ENCODE measurements at places on chromosomes 11 and 22. TPM values are rescaled to one million over a fixed set of nuclear protein-coding genes. Genes with fewer than 3 reads are reported as not detected.
A peak's percentile ranks its signal among the peaks of the same experiment; 100 is the strongest.

Gene SLC5A4
- not detected for total RNA-seq

Gene C11orf65
- total RNA-seq = 0.22 TPM

DNA sequence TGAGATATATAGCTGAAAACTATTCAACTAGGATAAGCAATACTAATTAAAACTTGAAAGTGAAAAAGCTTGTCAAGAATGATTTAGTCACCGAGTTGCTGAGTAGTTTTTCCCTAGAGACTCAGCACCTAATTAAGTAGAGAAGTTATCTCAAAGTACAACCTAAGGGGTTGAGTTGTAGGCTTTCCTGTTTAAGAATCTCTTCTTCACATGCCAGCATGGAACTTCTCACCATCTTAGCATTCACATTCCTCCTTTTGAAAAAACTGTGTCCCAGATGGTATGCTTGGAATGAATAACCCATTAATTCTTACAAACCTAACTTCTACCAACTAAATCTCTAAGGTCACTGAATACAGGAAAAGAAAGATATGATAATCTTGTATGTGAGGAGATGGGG, 303.3 kb upstream of the ZC3H12C start:
- no peaks in the 10 kb centered on the region for H3K4me1 ChIP-seq
- no peak overlapping the region for H3K4me3 ChIP-seq
- H3K36me3 ChIP-seq = no peaks in the 10 kb centered on the region
- H3K27ac ChIP-seq = no peak overlapping the region

- no peaks in the 10 kb centered on the region for H3K27me3 ChIP-seq
- no peak for DNase-seq
- peak overlapping the region; percentile 74 for H3K4me3 ChIP-seq
- H3K27ac ChIP-seq = peak overlapping the region; percentile 88
- H3K36me3 ChIP-seq = peaks cover under 1% of the 10 kb centered on the region
- no peaks in the 10 kb centered on the region for H3K4me1 ChIP-seq
Measured at GRCh38 chr22:35257002-35257320, 332 bp upstream of the HMGXB4 start.

DNA sequence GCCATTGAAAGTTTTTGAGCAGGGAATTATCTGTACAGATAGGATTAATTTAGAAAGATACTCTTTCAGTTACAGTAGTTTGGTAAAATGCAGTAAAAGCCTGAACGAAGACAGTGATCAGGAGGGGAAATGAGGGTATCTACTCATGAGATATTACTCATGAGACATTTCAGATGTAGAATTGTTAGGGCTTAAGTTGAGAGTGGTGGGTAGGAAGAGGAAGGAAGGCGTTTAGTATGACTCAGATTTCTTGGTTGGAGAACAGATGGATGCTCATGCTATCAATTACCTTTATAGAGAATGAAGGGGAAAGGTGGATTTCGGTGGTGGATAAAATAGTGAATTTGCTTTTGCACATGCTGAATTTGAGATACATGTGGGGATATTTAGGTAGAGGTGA, 15.8 kb downstream of the CCDC81 start:
- no peak for DNase-seq
- H3K4me3 ChIP-seq = no peak overlapping the region
- H3K27me3 ChIP-seq = no peaks in the 10 kb centered on the region

DNA sequence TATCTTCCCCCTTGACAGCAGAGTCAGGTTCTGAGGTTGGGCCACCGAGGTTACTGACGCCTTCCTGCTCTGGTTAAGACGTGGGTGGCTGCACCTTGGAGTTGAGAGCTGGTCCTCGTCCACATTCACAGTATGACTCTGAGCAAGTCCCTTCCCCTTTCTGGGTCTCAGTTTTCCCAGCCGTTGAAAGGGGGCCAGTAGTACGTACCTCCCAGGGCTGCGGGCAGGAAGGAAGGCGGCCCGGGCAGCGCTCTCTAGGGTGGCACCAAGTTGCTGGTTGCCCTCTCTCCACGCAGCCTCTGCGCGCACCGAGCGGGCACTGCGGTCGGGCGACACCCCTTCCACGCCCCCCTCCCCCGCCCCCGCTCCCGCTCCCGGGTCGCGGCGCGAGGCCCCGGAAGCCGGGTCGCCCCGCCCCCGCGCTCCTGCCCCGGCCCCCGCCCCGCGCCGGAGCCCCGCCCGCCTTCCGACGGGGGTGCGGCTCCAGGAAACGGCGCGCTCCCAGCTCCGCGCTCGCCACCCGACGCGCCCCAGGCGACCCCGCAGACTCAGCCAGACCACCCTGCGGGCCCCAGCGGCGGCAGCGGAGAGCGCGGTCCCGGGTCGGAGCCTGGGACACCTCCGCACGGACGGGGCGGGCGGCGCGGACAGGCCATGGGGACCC, at the start of gene EHBP1L1:
TSS of gene EHBP1L1 (plus strand) at position 486 of the 664 bp plus-strand sequence. CDS start 250 bp downstream, outside the sequence.
- H3K4me3 ChIP-seq = peak within 1 kb of the TSS; percentile 27
- no peak for DNase-seq
- peaks cover 8% of the 10 kb centered on the region for H3K27me3 ChIP-seq
- H3K36me3 ChIP-seq = no peaks in the 10 kb centered on the region

GRCh38 chr11:16110886-16111285, 245.5 kb downstream of the SOX6 start:
- peaks cover 7% of the 10 kb centered on the region for H3K4me1 ChIP-seq
- H3K27me3 ChIP-seq = no peaks in the 10 kb centered on the region
- no peak overlapping the region for H3K4me3 ChIP-seq
- no peak overlapping the region for H3K27ac ChIP-seq
- no peaks in the 10 kb centered on the region for H3K36me3 ChIP-seq

DNA sequence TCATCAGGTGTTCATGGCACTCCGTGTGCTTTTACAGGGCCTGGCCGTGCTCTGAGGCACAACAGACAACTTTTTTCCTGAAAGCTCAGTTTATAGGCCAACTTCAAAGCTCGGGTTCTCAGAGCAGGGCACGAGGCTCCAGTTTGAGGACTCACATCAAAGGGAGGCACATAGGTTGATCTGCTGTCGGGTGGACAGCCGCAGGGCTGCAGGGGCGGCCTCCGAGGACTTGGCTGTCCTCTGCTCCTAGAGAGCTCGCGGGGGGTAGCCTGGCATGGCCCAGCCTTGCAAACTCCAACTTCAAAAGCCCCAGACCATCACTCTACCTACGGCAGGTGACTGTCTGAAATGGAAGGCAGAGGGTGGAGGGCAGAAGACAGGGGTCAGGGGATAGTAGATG, 31.6 kb downstream of the C11orf58 start:
- H3K4me1 ChIP-seq = no peaks in the 10 kb centered on the region
- H3K36me3 ChIP-seq = no peaks in the 10 kb centered on the region
- H3K27ac ChIP-seq = no peak overlapping the region
- H3K4me3 ChIP-seq = no peak overlapping the region

DNA sequence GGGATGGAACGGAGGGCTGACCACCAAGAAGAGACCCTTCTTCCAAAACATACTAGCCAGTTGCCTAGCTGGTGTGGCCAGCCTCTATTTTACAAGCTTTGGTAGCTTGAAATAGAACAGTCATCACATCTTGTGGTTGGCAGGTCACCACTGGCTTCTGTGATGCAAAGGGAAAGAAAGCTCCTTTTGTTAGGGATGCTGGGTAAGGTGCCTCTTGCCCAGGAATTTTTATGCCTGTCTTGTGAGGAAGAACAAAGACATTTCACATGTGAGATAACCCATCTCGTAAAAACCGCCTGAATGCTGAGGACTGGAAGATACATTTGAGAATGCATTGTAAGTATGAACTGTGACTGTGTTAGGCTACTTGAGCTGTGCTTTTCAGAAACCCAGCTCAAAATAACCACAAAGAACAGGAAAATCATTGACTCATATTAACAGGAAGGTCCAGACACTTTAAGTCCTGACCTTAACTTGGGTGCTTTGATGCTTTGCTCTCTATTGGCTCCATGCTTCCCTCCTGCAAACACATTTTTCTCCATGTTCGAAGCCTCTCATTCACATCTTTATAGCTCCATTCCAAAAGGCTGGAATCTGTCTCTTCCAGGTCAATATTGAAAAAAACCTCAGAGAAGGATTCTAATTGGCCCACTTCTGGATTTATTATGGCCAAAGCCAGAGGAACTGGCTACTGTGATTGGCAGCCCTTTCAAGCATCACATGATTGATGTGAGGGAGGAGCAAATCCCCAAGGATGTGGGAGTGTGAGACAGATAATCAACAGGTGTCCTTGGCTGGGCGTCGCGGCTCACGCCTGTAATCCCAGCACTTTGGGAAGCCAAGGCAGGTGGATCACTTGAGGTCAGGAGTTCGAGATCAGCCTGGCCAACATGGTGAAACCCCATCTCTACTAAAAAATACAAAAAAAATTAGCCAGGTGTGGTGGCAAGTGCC, 53.9 kb downstream of the MICAL2 start:
- no peak for DNase-seq
- no peak overlapping the region for H3K4me3 ChIP-seq
- no peak overlapping the region for H3K27ac ChIP-seq

DNA sequence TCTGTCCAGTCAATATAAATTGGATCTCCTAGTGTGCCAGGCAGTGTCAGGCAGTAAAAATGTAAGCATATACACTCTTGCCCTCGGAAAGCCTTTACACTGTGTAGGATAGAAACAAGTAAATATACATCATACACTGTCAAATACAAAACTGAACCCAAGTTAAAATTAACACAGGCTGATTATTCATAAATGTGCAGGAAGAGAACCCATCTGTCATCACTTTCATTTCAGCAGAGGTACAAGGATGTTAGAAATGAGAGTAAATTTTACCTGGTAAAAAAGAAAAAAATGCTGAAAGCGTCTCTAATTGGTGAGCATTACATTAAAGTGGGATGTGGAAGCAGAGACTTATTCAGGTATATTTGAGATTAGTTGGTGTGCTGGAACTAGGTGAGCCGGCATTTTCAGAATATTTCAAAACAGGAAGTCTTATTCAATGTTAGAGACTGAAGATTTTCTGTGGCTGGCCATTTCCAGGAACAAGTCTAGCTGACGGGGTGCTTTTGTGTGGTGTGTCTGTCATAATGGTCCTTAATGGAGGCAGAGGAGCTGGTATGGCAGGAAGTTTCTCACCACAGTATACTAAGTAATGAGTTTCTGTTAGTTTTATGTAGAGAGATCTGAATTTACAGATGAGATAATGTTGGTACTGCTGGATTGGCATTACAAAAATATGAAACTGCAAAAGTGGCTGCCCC, 192.6 kb downstream of the CASP12 start:
- H3K4me1 ChIP-seq = no peaks in the 10 kb centered on the region
- H3K4me3 ChIP-seq = no peak overlapping the region
- H3K27me3 ChIP-seq = no peaks in the 10 kb centered on the region
- DNase-seq = no peak
